NCI-H460 (cell line): ENCODE measurements at places on chromosomes 7 and 10.

DNA sequence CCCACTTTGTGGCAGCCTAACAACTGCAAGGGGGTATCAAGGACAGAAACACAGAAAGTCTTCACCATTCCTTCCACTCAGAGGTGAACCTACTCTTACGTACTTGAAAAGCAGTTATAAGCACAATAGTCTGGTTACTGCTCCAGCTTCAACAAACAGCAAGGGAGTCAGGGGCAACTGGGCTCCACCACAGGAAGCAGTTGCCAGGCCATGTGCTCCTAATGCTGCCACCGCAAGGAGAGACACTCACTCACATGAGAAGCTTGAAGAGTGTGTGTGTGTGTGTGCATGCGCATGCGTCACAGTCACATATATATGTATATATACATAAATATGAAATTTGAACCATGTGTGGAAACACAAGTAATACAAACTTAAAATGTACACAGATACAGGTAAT lies 65.5 kb downstream of the GRB10 start:
- no peak for DNase-seq

DNA sequence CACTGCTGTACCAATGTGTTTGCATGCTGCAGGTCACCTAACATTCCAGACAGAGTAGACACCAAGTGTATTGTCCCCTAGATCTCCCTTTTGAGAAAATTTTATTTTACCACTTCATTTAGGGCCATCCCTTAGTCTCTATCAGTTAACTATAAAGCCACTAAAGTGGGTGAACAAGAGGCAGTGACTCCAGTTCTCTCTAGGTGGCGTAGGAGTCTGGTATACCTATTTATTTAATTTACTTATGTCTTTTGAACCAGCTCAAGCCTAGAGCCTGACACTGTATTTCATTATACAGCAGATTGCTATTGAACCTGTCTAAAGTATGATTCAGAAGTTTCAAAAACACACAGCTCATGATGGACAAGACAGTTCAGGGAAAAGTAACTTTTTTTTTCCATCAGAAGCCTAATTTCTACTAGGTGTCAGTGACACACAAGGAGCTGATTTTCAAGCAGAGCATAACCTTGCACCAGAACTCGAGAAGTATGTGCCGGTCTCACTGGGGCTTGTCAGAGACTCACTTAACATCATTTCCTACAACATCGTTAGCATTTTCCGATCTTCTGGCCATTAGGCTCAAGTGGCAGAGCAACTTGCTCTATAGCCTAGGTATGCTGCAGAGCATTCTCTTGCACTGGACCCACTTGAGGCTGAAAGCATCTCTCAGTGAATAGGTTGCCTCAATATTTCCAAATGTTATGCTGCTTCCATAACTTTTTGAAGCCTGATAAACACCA lies 175.4 kb downstream of the CDC14C start:
- no peak for DNase-seq

- no peak for DNase-seq
Measured at GRCh38 chr7:10685040-10685439, 288.6 kb upstream of the PHF14 start.

DNA sequence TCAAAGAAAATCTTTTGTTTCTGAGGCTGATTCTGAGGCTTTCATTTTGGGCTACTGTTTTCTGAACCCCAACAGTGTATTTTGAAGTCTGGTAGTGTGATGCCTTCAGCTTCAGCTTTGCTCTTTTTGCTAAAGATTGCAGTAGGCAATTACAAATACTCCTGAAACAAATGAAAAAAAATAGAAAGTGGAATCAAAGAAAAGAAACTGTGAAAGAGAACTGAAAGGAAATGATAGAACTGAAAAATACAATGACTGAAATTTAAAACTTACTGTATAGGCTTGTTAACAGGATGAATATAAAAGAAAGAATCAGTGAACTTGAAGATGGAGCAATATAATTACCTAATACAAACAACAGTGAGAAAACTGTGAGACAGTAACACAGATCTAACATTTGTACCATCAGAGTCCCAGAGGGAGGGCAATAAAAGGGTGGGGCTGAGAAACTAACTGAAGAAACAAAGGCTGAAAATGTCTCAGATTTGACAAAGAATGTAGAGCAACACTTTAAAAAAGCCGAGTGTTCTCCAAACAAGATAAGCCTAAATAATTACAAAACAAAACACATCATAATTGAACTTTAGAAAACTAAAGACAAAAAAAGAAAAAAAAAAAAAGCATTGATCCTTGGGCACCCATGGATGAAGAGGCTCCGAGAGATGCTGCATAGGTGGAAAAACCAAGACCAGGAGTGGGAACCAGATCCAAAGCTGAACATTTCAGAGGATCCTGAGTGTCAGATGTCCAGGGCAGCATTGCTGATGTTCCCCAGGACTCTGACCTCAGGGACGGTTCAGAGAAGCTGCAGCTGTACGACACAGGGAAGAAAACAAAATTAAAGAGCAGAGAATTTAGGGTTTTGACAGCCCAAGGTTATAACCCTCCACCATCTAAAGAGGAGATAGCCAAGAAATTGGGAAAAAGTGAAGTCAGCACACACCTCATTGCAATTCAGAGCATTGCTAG lies 223.2 kb upstream of the IGFBP3 start:
- no peak for DNase-seq

DNA sequence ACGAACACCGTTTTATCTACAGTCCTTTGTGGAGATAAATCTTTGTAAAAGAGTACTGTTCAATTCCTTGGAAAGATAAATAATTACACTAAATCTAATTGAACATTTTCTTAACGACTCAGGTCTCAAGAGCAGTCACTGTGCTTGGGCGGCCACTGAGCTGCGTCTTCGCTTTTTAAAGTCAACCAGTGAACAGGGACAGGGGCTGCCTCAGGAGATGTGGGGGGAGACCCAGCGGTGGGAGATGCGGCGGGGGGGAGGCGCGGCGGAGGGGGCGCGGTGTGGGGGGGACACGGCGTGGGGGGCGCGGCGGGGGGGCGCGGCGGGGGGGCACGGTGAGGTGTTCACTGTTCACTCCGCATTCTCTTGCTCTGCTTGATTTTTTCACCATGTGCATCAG lies 39.8 kb downstream of the CAMK2B start:
- DNase-seq: no peak

DNA sequence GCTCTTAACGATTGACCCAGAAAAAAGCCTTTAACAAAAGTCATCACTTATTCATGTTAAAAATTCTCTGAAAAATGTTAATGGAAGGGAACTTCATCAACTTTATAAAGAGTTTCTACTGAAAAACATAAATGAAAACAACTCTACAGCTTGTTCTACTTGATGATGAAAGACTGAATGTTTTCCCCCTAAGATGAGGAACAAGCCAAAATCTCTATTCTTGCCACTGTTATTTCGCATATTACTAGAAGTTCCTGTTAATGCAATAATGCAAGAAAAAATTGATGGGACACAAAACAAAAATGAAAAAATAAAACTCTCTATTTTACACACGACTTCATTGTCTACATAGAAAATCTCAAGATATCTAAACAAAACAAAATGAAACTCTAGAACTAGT lies 249.8 kb upstream of the AKR1E2 start:
- DNase-seq: no peak

DNA sequence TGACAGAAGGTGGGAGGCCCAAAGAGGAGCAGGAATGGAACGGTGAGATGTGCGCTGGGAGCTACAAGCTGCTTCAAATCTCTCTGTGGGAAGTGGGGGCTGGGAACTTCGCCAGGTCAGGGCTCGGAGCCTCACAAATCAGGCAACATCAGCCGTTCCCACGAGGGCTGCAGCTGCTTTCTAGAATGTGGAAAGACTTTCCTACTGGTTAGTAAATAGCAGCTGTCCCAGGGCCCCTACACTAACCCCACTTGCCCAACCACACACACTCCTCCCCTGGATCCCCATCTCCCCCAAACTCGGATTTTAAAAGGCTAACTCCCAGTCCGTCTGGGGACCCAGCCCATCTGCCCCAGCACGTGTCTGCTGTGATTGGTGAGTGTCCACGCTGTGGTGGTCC lies 40.6 kb upstream of the PITRM1 start:
- DNase-seq: no peak

- no peak for DNase-seq
Measured at GRCh38 chr7:48512892-48513291, 341.6 kb downstream of the ABCA13 start.

- no peak for DNase-seq
Measured at GRCh38 chr10:74925291-74925690, 98.9 kb downstream of the KAT6B start.

DNA sequence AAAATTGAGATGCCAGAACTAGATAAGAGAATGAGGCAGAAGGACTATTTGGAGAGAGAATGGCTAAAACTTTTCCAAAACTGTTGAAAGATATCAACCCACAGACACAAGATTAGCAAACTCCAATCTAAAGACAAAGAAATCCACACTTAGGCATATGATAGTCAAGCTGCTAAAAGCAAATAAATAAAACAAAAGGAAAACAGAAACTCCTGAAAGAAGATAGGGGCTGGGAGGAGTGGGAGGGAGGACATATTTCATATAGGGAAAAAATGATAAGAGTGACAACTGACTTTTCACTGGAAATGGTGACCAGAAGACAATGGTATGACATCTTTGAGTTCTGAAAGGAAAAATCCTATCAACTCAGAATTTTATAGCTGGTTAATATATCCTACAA lies 105.4 kb upstream of the ADO start:
- no peak for DNase-seq

- DNase-seq: no peak
Measured at GRCh38 chr10:9615189-9615588, 1402.5 kb upstream of the CELF2 start.

DNA sequence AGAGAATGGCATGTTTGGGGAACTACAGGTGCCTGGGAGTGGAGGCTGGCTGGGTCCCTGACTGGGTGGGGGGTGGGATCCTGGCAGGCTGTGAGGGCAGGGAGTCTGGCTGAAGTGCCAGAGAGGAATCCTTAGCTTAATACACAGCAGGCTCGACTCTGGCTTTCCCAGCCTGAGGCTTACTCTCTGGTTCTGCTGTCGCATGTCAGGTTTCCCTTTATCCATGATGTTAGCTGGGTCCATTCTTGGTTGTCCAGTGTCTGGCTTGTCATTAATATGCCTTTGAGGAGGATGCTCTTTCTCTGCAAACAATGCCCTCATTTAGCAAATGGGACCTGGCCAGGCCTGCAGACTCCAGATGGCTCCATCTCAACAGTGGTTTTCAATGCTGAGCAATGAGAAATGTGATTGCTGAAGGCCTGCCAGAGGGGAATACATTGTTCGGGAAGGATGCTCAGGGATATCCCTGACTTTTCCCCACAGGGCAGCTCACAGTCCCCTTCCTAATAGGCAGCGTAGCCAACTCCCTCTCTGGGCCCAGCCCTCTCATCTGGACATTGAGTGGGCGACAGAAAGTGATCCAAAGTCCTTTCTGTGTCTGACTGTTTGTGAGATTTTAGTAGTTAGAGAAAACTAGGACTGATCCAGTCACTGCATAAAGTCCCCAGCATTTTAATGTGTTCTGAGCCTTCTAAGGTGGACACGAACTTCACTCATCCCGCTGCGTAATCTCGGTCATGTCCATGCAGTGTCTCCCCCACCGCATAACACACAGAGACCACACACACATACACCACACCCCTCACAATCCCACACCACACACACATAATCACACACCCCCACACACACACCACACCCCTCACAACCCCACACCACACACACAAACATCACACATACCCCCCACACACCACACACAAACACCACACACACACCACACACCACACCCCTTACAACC lies 124.9 kb downstream of the ANLN start:
- no peak for DNase-seq

DNA sequence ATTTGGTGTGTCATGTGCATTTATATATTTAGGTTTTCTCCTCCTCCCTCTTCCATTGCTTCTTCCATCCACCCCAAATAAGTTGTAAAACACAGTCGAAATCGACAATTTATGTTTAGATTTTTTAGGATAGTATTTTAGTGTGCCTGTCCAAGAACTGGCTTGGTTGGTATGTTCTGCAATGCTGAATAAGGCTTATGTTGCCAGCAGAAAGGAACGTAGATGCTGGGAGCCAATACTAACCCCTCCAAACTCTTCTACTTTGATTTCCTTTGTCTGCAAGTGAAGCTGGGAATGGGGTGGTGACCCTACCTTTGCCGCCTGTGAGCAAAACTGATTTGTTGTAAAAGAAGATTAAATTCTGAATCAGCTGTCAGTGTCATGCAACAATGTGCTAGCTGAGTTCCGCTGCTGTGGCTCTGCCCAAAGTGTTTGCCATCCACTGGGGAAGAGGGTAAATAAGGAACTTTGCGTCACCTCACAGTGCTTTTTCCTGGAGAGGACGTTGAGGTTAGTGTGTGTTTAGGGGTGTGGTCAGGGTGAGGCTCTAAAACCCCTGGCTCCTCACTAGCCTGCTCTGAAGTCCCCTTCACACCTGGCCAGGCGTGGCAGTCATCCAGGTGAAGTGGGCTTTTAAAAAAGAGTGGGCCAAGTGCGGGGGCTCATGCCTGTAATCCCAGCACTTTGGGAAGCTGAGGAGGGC lies 44.4 kb downstream of the TACC2 start:
- no peak for DNase-seq

- no peak for DNase-seq
Measured at GRCh38 chr10:70675496-70676161, 3.3 kb downstream of the ADAMTS14 start.

DNA sequence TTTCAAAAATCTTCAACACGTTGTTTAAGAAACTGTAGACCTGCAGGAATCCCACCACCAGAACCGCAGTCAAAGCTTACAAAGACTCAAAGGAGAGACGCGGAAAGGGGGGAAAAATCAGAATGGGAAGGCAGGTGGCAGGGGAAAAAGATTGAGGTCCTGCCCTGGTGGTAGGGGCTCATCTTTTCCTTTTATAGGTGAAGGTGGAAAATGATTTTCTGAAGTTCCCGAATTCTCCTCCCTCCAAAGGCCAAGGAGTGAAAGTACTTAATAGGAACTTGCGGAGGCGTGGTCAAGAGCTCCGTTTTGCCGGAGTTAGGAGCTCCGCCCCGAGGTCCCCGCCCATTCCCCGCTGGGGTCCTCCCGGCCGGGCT lies 724 bp downstream of the BBIP1 start:
- peak; percentile 95 for DNase-seq

DNA sequence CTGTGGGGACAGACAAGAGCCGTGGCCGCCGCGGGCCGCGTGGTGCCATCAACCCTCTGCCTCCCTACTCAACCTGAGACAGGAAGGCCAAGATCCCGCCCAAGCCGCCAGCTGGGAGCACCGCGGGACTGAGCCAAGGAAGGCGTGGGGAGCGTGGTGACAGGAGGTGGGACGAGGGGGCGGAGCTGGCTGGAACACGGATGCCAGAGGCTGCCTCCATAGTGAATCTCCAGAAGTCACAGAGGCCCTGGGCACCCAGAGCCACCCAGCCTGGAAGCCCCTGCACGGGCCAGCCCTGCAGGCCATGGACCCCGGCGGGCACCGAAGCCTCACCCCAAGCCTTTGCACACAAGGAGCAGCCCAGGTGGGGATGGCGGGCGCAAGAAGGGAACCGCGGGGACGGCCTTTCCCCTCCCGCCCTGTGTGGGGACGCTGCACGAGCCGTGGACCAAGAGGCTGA lies 18.1 kb upstream of the DPYSL4 start:
- DNase-seq: no peak

GRCh38 chr10:119331061-119331460 lies 123.7 kb downstream of the GRK5 start:
- DNase-seq: no peak
